ENCODE measurements at places on chromosomes 7 and 10.

DNA sequence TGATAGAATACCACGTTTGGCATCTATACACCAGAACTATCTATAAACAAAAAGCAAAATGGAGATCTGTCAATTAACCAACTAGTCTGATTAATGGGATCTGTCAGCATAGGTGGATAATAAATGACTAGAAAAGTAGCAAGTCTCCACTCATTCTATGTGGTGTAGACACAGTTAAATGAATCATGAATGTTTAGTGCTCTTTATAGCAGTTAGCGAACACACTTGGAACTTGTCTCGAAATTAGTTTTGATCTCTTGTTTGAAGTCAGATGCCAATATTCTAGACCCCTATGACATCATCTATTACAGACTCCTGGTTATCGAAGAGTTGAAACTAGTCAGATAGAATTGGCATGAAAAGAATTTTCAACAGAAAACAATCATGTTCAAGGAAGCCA lies 259.7 kb downstream of the AHR start:
- DNase-seq: no peak

DNA sequence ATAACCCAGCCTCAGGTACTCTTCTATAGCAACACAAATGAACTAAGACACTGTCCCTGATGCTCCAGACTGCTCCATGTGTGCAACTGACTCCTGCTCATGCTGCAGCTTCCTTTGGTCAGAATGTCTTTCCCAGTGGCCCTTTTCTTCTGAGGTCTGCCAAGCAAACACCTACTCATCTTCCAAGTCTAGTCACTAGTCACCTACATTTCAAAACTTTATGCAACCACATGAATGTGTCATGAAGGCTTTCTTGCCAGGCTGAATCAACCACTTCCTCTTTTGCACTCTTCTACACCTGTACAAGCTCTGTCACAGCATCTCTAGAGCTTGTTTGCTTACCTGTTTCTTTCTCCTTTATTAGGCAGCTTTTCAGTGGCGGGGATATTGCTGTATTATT lies 75.8 kb downstream of the LSMEM1 start:
- DNase-seq: peak; percentile 5

DNA sequence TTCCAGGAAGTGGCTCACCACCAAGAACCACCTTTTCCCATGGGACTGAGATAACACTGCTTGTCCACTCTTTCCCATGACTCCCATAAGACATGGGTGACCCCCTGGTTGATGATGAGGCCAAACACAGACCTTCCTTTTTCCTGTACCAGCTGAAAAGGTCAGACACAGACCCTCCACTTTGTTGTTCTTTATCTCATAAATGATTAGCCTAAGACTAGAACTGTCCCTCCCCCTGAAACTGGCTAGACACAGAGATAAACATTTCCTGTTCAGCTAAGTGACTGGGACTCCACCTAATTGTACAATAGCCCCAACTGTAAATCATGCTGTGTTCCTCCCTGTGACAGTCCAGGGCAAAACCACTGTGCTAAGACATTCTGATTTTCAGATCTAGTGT lies 8.2 kb upstream of the NRG3 start:
- DNase-seq: no peak

DNA sequence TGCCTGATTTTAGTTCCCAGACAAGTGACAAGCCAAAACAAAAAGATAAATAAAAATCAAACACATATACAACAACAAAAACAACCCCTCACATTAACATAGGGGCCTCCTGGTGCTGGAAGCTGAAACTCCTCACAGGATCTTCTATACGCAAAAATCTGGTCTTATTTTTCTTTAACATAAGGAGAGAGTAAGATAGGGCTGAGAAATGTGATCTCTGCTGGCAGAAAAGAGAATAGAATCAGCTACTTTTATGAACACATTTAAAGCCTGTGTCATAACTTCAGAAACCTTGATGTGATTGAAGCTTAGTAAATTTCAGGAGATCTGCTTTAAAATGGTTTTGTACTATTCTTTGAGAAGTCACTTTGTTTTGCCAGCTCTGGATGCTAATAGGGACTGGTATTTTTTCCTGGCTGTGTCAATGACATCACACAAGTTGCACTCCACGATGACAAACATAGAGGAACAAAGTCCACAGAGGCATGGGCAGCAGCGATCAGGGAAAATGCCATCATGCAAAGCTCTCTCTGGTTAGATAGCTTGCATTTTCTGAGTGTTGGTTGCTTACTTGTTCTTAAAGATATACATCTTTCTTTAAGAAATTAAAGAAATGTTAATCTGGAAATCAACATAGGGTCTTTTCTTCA lies 176.6 kb upstream of the SP4 start:
- no peak for DNase-seq

- DNase-seq: no peak
Observed at GRCh38 chr10:110547139-110547761, 20.2 kb upstream of the SMC3 start.

GRCh38 chr7:9761224-9761623 lies 1212.4 kb upstream of the PHF14 start:
- DNase-seq: no peak

DNA sequence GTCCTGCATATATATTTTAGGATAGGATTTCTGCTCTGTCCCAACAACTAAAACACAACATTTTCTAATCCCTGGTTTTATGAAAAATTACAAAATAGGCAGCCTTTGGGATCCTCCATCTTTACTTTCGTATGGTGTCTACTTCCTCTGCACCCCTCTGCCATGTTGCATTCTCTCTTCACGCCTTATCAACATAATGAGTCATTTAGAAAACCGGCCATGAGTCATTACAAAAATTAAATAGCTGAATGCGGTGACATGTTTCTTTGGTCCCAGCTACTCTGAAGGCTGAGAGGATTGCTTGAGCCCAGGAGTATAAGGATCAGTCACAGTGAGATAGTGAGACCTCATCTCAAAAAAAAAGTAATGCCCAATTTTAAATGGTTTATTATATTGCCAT lies 148.1 kb upstream of the CELF2 start:
- DNase-seq: no peak

- no peak for DNase-seq
Observed at GRCh38 chr7:138407792-138408191, 52.3 kb upstream of the TRIM24 start.

DNA sequence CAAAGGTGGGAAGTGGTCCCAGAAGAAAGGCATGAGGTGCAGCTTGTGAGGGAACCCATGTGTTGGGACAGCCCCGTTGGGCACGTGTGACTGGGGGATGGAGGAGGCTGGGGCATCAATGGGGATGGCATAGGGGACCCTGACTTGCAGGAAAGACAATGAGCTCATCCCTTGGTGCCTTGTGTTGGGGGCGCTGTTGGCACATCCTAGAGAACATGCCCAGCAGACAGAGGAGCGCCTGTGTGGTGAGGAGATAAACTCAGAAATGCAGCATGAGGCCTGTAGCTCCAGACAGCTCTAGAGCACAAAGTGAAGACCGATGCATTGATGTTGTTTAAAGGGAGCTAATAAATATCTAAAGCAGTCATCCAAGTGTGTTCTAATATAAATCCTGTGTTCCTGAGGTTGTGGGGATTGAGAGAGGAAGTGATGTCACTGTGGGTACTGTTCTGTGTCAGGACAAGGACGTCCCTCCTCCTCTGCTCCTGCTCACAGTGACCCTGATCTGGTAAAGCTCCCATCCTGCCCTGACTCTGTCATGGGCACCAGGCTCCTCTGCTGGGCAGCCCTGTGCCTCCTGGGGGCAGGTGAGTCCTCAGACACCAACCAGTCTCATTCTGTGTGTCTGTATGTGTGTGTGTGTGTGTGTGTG lies 126.1 kb upstream of the PRSS58 start:
- DNase-seq: peak; percentile 3

DNA sequence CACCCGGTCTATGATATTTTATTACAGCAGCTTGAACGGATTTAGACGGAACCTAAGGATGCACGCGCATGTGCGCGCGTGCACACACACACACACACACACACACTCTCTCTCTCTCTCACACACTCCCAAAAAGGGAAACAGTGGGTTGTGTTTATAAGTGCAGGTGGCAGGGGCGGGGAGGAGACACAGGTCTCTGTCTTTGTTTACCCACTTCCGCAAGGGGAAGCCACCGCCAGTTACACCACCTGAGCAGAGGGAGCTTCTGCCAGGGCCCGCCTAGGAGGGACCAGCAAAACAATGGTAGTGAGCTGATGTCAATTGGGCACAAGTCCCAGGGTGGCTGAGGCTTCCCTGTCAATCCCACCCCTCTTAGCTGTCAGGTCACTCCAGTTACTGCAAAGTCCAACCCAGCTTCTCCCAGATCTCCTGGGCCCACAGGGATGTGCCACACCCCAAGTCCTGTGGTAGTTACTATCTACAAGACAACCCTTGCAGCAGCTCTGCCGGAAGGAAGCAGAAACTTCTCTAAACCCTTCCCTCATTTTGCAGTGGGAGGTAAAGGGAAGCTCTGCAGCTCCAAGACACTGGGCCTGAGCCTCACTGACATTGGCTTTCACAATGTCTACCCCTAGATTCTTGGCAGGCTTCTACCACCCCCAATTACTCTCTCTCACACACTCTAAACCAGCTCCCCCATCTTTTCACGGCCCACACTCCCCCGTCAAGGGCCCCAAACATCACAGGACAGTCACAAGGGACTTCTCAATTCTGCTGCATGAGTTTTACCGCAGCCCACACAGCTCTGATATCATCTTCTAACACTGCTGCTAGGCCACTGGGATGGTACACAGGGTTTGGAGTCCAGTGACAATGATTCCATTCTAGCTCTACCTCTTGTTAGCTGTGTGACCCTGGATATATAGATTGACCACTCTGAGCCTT lies 17.6 kb downstream of the ANXA11 start:
- peak; percentile 73 for DNase-seq

DNA sequence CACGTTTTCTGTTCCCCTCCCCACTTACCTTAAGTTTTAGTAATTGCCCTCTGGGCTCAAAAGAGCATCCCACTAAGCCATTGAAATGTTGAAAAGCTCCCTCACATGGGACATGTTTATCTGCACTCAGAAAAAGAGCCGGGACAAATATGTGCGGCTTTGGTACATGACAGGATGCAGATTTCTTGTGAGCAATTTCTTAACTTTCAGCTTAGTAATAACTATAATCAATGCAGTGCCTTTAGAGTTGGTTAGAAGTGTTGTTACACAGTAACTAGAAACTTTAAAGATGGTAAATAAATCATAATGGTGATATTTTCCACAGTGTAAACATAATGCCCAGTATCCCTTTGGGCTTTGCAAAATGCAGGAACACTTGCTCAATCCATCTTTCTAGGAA lies 89.2 kb downstream of the ZNF365 start:
- no peak for DNase-seq

DNA sequence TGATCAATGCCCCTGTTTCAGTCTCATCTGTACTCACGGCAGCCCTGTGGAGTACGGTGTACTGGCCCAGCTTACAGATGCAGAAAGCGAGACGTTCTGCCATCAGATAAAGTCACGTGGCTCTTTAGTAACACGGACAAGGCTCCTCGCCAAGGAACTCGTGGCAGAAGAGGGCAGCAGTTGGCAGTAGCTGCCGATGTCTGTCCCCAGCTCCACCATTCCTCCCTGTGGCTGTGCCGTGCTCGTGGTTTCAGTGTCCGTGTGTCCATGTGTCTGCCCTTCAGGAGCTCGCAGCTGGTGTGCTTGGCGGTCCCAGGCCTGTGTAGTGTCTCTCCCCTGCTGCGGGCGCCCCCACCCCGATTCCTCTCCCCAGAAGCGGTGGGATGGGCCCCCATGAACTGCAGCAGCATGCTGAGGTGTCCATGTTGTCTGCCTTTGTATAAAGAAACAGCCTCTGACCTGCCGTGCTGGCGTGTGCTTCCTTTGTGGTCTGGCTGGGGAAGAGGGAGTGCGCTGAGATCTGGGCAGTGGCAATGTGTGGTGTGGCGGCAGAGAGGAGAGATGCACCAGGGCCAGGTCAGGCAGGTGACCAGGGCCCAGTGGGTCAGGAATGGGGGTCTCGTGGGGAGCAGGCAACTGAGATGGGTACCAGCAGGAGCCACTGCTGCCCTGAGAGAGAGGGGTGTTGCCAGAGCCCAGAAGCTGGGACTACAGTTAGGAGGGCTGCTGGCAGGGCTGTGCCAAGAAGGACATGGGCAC lies 9.8 kb downstream of the RHBDD2 start:
- DNase-seq: no peak

DNA sequence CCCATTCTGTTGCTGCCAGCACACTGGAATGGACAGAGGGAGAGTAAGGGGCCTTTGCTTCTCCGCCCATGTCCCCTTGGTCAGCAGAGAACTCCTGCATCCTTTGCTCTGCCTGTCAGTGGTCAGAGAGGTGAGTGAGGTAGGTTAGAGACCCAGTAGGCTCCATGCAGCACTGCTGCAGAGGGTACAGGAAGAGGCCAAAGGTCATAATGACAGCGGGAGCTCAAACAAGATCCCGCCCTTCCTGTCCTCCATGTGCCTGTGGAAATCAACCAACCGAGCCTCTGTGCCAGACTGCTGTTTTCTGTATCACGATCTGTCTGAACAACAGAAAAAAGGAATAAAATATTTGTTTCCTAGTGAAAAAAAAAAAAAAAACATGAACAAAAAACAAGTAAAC lies 81.4 kb downstream of the ZNF33B start:
- no peak for DNase-seq

- DNase-seq: no peak
Observed at GRCh38 chr10:77516575-77516974, 121.0 kb downstream of the KCNMA1 start.

DNA sequence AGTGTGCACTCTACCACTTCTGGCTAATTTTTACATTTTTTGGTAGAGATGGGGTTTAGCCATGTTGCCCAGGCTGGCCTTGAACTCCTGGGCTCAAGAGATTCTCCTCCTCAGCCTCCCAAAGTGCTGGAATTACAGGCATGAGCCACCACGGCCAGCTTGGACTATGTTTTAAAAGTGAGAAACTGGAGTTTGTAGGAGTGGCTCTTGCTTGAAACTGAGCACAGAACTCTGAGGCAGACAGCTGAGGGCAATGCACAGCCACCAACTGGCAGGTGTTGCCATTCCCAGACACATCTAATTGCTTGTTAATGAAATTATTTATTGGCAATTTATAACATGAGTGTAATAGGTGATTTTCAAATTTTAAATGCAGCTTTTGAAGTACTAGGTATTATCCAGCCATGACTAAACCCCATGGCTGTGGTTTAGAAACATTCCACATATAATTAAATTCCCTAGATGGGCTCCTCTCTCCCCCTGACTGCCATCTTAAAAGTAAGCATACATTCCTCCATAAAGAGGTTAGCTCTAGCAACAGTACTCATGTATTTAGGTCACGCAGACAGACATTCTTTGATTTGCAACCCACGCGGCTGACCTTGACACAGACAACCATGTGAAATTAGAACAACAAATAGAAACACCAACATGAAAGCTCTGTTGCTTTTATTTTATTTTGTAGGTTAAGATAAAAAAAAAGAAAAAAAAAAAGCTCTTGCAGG lies 19.8 kb downstream of the PANK1 start:
- no peak for DNase-seq

- no peak for DNase-seq
Observed at GRCh38 chr10:1214882-1215540, 158.8 kb downstream of the WDR37 start.

GRCh38 chr10:49225218-49225876 lies 37.2 kb upstream of the TMEM273 start:
- no peak for DNase-seq

GRCh38 chr7:152867502-152867874 lies 107.9 kb downstream of the ACTR3B start:
- DNase-seq: no peak

- DNase-seq: no peak
Observed at GRCh38 chr10:74821501-74821900, 4.9 kb upstream of the KAT6B start.

GRCh38 chr7:148702876-148703670 lies 4.4 kb downstream of the CUL1 start:
- DNase-seq: no peak

Data from stimulated activated CD8-positive, alpha-beta memory T cell treated with anti-CD3 and anti-CD28 coated beads, Interleukin-7, amount 100 ng/mL, for 48 hours (primary cell).